Renal cortex interstitium (tissue), 15 donors: ENCODE measurements at places on chromosomes 12 and 14. TPM values are rescaled to one million over a fixed set of nuclear protein-coding genes. Genes with fewer than 3 reads are reported as not detected.
A peak's percentile ranks its signal among the peaks of the same experiment; 100 is the strongest.

GRCh38 chr12:69383074-69383473, 23.5 kb downstream of the YEATS4 start:
- DNase-seq: no peak

DNA sequence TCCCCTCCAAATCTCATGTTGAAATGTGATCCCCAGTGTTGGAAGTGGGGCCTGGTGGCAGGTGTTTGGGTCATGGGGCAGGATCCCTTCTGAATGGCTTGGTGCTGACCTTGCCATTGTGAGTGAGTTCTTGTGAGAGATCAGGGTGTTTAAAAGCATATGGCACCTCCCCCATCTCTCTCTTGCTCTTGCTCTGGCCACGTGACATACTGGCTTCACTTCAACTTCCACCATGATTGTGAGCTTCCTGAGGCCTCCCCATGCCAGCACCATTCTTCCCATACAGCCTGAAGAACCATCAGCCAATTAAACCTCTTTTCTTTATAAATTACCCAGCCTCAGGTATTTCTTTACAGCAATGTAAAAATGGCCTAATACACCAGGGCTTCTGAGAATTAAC, 79.8 kb upstream of the C14orf132 start:
- DNase-seq: no peak

- no peak for DNase-seq
Measured at GRCh38 chr12:114119316-114119715, 153.2 kb upstream of the RBM19 start.

DNA sequence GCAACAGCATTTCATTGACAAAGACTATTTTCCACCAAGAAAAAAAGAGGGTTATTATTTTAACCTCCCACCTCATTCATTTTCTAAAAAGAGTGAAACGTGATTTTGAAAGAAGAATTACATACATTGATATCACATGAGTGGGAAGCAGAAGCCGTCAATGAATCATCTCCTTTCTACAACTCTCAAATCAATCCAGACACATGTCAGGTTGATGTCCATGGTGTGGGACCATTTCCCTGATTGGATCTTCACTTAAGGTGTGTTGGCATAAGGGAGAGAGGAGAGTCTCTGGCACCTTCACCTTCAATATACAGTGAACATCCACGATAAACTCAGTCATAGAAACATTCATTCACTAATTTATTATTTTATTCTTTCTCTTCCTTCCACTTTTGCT, 1095.1 kb downstream of the BCL11B start:
- DNase-seq: no peak

GRCh38 chr14:100633406-100633805, 46.2 kb upstream of the BEGAIN start:
- DNase-seq: no peak

DNA sequence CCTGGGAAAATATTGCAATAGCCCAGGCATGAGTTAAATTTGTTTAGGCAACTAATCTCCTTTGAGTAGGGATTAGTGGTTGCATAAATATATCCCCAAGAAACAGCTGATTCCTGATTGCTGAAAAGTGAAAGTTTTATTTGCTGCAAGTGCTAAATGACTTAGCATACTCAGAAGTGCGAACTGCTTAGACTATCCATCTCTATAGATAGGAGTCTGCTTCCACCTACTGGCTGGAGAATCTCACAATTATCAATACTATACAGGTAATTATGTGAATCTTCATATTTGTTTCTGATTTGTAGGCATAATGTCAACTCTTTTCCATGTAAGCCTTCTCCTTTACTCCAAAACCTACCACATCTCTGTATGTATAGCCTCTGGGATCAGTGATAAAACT, 12.0 kb upstream of the SLCO1B3 start:
- DNase-seq: no peak

The GLIPR1L2 gene
- polyA plus RNA-seq: 1.9 TPM

DNA sequence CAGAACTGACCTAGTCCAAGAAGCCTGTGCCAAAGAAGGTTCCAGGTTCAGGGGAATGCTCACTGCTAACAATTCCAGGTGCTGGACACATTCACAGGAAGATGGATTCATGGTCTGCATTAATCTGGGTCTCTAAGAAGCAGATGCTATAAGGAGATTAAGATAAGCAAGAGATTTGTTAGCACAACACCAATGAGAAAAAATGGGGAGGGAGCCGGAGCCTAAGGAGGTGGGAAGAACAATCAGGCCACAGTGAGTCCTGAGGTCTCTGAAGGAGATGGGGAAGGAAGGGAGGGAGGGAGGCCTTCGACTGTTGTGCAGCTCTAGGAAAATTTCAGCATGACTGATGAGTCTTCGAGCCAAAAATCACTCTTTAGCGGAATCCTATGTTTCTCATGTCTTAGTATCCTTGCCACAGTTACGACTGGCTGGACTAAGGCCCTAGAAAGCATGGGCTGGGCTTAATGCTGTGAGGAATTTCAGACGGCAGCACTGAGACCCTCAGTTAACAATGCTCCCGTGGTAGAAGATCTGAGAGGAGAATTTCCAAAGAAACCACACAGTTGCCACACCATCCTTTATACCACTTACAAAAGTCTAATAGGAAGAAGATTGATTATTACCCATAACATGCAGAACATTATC, 31.5 kb upstream of the PTGDR start:
- no peak for DNase-seq

GRCh38 chr12:123085730-123086487, 65.0 kb downstream of the PITPNM2 start:
- DNase-seq: no peak

DNA sequence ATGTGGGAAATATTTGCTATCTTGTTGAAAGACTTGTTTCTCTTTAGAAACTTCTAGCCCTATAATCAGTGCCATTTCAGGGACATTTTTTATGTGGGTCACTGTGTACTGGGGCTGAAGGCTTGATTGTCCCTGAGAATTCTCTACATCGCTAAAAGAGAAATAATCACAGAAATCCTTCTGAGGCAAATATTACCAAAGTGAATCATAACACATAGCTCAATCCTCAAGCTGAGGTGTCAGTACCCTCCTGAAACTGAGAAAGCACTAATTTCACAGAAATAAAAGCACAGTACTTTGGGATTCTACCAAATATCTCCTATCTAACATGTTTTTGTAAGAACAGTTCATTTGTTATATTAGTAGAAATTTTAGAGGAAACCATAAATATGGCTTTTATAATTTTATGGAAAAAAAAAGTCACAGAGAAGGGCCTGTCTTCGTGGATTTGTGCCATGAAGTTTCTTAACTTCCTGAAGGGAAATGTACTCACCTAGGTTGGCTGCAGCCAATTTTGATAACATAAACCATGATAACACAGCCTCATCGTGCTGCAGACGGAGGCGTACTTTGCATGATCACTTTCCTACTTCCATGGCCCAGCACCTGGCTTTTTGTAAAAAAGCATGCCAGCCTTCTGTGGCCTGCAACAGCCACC, 163.7 kb upstream of the HIF1A start:
- DNase-seq: no peak

GRCh38 chr14:92204792-92205191, 83.0 kb downstream of the CPSF2 start:
- no peak for DNase-seq

The HSP90B1 gene
- polyA plus RNA-seq: 1,000 TPM

DNA sequence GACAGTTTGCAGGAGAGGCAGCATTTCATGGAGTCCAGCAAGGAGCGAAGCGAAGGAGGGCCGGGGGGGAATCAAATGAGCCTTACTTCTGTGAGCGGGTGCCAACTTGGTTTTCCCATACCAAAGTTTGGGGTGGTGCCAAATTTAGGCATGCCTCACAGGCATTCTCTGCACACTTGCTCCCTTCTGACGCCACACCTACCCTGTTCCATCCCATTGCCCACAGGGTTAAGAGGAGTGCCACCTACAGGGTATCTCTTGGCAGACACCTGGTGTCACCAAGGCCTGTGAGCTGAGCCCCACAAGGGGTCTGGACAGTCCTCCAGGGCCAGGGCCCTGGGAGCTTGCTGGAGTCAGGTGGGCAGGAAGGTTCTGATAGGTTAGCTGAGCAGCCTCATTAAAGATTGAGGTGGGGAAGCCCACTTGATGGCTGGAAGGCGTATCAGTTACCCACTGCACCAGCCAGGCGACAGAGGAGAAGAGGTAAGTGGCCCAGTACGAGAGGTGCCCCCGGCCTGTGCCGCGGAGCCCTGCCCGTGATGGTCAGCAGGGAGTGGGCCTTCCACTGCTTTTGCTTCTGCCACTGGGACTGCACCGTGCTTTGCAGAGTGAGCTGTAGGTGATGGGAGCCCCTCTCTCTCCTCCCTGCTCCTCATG, 45.2 kb downstream of the DEGS2 start:
- no peak for DNase-seq

- no peak for DNase-seq
Measured at GRCh38 chr12:116370004-116370404, 92.5 kb upstream of the MED13L start.

The SCFD1 gene
- polyA plus RNA-seq: 96.3 TPM

The BCL11B gene
- polyA plus RNA-seq: 2.5 TPM

The GPR65 gene
- 0.50 TPM for polyA plus RNA-seq

GRCh38 chr14:95535226-95536021, 574 bp downstream of the GLRX5 start:
- no peak for DNase-seq

DNA sequence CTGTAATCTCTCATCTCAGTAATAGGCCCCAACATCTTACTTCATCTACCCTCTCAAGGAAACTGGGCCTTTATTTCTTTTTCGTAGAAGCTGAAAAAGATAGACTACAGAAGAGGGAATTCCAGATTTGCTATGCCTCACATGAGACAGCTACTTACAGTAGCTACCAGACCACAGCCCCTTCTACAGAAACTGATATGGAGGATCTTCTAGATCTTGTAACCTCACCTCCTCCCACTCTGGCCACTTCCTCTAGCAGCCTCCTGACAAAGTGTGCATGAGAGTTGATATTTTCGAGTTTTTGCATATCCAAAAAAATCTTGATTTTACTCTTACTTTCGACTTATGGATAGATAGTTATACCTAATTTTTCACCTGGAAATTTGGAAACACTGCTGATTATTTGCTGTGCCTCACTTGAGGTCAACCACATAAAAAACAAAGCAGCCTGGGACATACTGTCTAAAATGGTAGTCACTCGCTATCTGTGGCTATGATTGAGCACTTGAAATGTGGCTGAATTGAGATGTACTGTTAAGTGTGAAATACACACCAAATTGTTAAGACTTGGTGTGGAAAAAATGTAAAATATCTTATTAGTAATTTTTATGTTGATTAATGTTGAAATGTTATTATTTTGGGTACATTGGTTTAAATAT, 86.3 kb upstream of the NID2 start:
- no peak for DNase-seq

- no peak for DNase-seq
Measured at GRCh38 chr12:110933326-110933974, 13.1 kb upstream of the MYL2 start.

- peak; percentile 29 for DNase-seq
Measured at GRCh38 chr14:72451054-72451972, 442.6 kb downstream of the DPF3 start.

- no peak for DNase-seq
Measured at GRCh38 chr12:118959985-118960560, 21.3 kb upstream of the SRRM4 start.

GRCh38 chr12:130765186-130765659, 49.1 kb upstream of the RIMBP2 start:
- no peak for DNase-seq

DNA sequence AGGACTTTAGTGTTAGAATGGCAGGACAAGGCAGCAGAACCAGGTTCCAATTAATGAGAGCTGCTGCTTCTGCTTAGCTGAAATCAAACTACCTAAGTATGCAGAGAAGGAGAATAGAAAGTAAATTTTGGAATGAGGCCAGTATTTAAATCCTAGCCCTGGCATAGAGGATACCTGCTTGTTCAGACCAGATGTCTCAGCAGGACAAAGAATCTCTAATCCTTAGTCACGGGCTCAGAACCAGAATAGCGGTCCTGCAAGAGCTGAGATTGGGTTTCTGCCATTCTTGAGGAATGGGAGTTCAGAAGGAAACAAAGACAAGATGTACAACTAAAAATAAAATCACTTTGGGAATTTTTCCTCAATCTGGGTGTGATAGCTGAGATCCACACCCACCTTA, 550.8 kb upstream of the TMEM132C start:
- no peak for DNase-seq

DNA sequence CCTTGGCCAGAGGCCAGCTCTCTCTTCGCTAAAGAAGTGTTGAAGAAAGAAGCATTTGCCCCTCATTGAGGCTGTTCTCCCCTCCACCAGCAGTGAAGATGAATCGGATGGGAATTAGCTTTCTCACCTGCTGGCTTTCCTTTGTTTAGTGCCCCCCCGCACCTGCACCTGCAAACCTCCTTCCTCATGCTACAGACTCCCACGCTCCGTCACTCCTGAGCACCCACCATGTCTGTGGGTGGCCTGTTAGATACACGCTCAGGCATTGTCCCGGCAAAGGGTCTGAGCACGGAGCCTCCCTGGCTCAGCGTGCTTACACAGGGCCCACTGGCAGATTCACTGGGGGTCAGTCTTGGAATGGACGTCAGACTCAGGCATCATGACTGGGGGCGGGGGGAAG, 121.6 kb downstream of the GLT1D1 start:
- DNase-seq: no peak
